Fibroblast of upper back skin (primary cell): ENCODE measurements at places on chromosomes 4 and X.

GRCh38 chrX:153765138-153766079, 1.4 kb downstream of the PLXNB3 start:
- no peak for DNase-seq

- peak; percentile 14 for DNase-seq
Observed at GRCh38 chr4:5399790-5400421, 308.5 kb downstream of the EVC2 start.

DNA sequence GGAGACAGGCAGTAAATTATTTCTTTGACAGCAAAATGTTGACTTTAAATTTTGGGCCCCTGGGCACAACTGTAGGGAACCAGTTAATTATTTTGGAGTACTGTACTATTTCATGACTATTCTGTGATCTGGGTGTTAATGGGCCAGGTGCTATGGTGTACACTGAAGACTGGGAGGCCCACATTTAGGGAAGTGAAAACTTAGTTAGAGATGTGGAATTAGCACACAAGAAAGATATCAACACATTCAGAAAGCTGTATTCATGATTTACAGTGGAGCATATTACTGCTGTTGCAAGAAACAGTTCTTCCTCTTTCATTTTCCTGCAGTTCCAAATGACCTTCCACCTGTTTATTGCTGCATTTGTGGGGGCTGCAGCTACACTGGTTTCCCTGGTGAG, 12.4 kb downstream of the PLP1 start:
- DNase-seq = no peak

- no peak for DNase-seq
Observed at GRCh38 chrX:63754136-63754859, 30.7 kb downstream of the ARHGEF9 start.
